BJ (cell line): ENCODE measurements at places on chromosomes 5 and 9.
A peak's percentile ranks its signal among the peaks of the same experiment; 100 is the strongest.

DNA sequence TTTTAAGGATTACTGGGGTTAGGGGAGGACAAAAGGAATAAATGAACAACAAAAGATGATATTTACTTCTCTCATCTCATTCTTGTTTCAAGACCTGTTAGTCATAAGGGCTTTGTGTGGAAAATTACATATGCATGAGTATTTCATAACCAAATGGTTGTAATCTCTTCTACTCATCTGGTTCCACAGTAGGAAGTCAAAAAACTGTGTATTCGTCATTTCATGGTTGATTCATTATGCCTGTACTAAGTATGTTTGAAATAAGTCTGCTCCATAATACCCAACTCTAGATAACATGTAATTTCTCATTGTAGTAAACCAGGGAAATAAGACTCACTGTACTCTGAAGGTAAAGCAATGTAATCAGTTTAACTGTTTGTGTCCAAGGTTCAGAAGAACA is 212.9 kb downstream of the ARRDC3 start:
- no peak for DNase-seq

GRCh38 chr9:137268538-137269201 is 8.9 kb upstream of the TOR4A start:
- DNase-seq: no peak

- no peak for DNase-seq
Measured at GRCh38 chr5:74212336-74212735, 428.2 kb downstream of the ENC1 start.

DNA sequence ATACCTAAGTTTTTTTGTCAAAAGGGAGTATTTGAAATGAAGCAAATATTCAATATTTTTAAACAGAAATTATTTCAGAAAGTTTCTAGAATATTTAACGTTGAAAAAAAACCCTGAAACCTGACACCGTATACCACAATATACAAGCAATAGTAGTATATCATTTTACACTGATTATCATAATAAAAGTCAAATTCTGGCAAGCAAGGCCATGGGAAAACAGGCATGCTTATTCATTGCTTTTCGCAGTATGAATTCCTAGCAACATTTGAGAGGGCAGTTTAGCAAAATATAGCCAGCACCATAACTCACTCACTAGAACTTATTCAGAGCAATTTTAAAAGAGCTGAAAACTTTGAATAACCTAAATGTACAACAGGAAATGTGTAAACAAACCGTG is 46.1 kb downstream of the ERAP1 start:
- no peak for DNase-seq

DNA sequence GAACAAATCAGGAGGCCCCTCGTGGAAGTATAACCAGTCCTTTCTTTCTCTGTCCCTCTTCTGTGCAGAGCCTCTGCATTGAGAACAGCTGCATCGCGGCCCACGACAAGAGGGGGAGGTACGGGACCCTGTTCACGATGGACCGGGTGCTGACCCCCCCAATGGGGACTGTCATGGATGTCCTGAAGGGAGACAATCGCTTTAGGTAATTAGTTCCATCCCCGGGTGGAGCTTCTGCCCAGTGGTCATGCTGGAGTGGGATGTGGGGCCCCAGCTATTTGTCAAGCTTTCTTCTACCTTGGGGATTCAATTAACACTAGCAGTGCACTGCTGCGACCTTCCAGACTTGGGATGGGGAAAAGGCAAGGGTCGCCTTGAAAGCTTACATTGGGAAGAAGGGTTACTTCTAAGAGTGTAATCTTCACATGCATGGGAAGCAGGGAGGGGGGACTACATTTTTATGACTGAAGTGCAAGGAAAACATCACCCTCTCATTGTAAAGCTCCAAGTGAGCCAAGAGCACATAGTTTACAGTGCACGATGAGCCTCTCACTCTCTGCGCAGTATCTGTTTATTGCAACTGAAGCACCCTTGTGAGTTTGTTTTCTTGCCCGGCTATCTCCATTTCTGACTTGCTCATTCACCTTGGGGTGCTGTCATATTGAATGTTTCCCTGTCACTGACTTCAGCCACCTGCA is 27.0 kb downstream of the TGFBI start:
- DNase-seq: no peak

DNA sequence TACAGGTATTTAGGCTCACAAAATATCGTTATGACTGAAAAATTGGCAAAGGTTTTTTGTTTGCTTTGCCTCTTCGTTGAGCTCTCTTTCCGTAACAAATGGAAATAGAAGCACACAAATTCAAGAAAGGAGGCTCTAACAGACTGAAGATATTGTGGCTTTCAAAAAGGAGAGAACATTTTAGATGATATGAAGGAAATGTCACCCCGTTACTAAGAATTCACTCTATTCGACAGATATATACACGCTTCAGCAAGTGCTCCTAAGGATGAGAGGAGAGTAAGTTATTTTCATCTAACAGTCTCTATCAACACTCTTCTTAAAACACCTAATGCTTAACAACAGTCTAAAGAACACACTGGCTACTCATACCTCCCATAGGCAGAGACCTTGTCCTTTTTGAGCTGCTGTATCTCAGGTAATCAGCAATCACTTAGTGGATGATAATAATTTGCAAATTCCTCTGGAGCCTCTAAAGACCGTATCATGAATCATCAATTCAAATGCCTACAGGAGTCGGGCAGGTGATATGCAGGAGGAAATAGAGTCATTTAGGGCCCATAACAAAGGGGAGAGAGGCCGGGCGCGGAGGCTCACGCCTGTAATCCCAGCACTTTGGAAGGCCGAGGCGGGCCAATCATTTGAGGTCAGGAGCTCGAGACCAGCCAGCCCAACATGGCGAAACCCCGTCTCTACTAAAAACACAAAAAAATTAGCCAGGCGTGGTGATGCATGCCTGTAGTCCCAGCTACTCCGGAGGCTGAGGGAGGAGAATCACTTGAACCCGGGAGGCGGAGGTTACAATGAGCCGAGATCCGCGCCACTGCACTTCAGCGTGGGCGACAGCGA is 1.4 kb upstream of the HSDL2 start:
- no peak for DNase-seq

DNA sequence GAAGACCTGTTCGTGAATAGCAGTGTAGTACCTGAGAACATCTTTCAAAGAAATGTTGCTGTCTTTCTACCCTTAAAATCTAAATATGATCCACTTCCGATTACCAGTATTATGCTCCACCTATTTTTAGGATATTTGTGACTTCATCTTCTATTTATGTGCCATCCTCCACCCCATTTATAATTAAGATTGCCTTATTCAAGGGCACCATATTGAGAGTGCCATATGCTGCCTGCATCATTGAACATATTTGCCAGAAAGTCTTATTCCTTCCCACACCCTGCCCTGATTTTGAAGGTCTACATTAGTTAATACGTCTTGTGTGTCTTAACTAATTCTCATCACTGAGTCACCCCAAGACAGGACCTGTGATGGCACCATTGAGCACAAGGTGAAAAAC is 1076.7 kb downstream of the CDH12 start:
- no peak for DNase-seq

GRCh38 chr9:37706290-37706689 is 47.3 kb upstream of the TRMT10B start:
- no peak for DNase-seq

- DNase-seq: no peak
Measured at GRCh38 chr9:94533155-94533554, 21.7 kb upstream of the PCAT7 start.

- DNase-seq: no peak
Measured at GRCh38 chr5:80246001-80246758, 9.7 kb downstream of the SERINC5 start.

DNA sequence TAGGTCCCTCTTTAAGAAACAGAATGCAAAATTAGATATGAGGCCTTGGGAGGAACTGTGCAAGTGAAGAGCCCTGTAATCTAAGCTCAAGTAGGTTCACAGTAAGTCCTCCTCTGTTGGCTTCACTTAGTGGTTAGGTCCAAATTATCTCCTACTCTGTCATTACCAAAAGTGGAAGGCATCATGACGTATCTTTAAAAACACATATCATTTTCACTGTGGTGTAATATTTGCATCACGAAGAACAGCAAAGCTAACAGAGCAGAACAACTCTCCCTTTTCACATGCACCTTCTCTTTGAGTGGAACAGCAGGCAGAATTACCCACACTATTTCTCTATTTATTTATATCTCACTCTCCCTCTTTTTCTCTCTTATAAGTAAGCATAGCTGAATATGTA is 240.5 kb upstream of the CCNH start:
- DNase-seq: no peak

DNA sequence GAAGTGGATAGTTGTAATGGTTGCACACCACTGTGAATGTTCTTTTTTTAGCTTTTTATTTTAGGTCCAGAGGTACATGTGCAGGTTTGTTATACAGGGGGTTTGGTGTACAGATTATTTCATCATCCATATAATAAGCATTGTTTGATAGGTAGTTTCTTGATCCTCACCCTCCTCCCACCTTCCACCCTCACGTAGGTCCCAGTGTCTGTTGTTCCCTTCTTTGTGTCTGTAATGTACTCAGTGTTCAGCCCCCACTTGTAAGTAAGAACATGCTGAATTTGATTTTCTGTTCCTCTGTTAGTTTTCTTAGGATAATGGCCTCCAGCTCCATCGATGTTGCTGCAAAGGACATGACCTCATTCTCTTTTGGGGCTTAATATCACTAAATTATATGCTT is 99.7 kb downstream of the HTR4 start:
- no peak for DNase-seq

- no peak for DNase-seq
Measured at GRCh38 chr9:116365056-116365471, 211.5 kb downstream of the PAPPA start.

DNA sequence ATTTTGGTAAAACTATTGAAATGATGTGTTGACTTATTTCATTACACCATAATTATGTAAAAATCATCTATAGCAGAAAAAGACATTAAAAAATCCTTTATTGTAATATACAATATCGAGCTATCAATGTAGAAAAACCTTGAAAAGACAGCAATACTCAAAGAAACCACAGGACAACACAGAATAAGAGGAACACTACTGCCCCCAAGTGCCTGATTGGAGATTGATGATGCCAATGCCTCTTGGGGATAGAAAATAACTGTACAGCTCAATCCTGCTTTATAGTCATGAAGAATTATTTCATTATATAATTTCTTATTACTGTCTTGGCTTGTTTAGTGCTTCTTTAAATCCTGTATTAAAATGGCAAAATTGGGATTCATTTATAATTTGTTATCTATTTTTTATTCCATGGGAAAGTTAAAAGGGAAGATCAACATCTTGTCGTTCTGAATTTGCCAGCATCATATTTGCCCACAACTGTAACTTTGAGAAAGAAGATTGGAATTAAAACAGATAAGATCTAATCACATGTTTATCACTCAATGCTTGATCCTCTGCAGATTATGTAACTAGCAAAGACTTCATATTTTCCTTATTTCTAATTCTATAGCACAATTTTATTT is 337.5 kb downstream of the CDH9 start:
- no peak for DNase-seq

- DNase-seq: no peak
Measured at GRCh38 chr5:98827588-98828284, 54.3 kb downstream of the RGMB start.

- DNase-seq: peak; percentile 26
Measured at GRCh38 chr5:124614836-124615385, 131.5 kb downstream of the ZNF608 start.

DNA sequence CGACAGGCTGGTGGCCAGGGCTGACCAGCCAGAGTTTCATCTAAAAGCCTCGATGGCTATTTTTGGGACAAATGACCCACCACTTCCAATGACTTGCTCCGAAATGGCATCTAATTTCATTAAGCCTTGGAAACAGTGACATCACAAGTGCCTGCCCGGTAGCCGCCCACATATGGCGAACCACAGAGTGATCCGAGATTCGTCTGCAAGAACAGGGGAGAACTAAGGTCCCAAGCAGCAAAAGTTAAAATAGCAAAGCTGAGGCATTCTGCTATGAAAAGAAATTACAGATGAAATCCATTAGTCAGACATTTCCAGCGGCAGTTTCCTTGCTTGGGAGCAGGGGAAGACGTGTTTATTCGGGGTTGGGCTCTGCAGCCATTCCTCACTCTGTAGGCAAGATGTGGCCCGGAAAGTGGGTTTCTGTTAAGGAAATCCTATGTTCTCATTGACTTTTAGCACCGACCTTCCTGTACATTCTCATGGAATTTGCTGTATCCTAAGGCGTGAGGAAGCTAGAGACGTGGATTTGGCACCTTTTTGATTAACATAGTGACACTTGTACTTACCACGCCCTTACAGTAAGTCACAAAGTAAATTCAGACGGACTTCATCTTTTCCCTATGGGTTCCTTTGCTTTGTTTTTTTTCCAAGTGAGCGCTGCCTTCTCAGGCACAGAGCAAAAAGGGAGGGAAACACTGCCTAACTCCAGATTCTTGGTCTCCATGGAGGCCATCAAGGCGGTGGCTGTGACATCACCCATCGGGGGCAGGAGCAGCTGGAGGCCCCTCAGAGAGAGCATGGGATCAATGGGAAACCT is 45.1 kb downstream of the ERGIC1 start:
- DNase-seq: no peak

GRCh38 chr9:83238871-83239640 is 176.1 kb upstream of the RASEF start:
- DNase-seq: no peak

DNA sequence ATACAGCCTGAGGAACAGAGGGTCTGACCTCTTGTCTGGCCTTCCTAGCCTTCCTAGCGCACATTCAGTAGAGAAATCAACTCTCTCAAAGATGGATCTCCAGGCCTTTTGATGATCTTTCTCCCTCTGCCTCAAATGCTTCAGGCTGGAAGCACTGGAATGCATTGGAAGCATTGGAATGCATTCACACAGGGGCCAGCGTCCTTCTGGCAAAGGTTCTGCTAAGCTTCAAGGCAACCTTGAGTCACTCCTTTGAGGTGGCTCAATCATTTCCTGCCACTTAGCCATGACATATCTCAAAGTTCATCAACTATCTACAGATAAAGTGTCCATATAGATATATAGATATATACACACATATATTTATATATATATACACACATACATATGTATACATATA is 42.9 kb downstream of the OR2K2 start:
- peak; percentile 26 for DNase-seq

GRCh38 chr5:65651144-65651543 is 26.3 kb downstream of the SHLD3 start:
- DNase-seq: no peak

DNA sequence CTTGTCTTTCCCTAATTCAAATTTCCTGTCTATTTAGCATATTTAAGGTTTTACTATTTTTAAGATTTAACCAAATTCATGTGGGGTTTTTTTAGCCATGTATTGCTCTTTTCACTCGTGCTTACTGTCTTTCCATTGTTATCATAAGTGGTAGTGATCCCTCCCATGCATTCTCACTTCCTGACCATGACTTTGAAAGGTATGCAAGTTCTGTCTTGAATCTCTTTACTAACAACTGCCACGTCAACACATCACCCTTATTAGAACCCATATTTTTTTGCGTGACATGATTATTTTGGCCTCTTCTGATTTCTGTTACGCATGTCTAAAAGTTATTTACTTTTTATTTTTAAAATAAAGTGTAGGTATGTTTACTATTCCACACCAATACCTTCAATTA is 94.7 kb upstream of the CDH6 start:
- DNase-seq: no peak

GRCh38 chr9:25350011-25350410 is 328.2 kb downstream of the TUSC1 start:
- DNase-seq: no peak
